Aorta (tissue), 5 donors: ENCODE measurements at places on chromosomes 5 and 9. TPM values are rescaled to one million over a fixed set of nuclear protein-coding genes. Genes with fewer than 3 reads are reported as not detected.
A peak's percentile ranks its signal among the peaks of the same experiment; 100 is the strongest.

- no peak for DNase-seq
Observed at GRCh38 chr9:137063311-137064026, 6.9 kb downstream of the SAPCD2 start.

GRCh38 chr9:14433351-14434157 is 119.6 kb upstream of the NFIB start:
- DNase-seq: no peak

- no peak for DNase-seq
Observed at GRCh38 chr9:92709240-92709639, 39.3 kb upstream of the IPPK start.

DNA sequence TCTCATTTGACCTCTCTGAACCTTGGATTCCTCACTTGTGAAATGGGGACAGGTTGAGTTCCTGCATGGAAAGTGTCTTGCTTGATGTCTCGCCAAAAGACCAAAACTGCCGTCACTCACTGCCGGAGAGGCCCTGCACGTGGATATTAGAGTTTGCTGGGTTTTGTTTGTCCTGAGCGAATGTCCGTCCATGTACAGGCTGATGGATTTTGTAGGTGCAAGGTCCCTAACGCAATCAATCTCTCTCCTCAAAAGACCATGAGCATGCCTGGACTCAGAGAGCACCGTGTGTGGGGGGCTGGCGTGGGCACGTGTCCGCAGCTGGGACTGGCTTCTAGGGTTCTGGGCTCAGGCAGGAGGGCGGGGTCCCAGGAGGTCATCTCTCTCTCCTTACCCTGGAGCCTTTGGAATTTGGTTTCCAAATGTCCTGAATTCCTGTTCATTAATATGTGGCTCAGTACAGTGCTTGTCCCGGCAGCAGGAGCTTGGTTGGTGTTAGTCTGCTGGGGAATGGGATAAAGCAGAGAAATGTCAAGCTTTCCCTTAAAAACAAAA is 146.0 kb upstream of the IER5L start:
- DNase-seq: no peak

DNA sequence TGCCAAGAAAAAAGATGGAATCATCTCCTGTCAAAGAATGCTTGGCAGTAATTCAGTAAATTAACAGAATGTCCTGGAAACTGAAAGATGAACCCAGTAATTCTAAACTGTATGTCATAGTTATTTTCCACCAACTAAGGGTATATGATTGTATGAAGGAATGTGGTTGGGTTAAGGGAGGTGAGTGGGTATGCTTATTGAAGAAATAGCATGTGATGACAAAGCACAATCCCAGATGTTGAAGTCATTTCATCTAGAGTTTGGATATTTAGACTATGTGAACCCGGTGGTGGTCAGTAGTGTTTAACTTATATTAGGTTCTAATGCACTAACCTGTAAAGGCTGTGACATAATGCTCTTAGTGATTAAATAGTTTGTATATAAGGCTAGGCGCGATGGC is 87.3 kb downstream of the CDKN2A start:
- no peak for DNase-seq

GRCh38 chr5:125117566-125117965 is 371.1 kb upstream of the ZNF608 start:
- DNase-seq: no peak

GRCh38 chr5:148708854-148709253 is 54.5 kb upstream of the HTR4 start:
- DNase-seq: no peak

DNA sequence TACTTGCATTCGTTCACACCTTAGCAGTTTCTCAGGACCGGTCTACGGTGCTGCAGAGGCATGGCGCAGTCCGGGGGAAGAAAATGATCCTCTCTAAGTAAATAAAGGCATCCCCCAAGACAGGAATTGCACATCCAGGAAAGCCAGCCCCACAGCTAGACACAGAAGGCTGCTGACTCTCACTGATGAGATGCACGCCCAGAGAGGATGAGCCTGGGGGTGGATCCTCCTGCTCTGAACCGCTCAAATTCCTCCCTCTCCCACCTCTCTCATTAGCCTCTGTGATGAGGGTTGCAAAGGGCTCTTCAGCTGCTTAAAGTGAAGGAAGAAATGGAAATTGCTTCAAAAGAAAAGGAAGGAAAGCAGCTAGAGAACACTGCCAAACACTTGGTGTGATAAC is 132.4 kb downstream of the TTLL11 start:
- DNase-seq: no peak

GRCh38 chr5:56305001-56305950 is 72.1 kb upstream of the ANKRD55 start:
- DNase-seq: no peak

GRCh38 chr9:134685784-134686183 is 44.2 kb downstream of the COL5A1 start:
- no peak for DNase-seq

DNA sequence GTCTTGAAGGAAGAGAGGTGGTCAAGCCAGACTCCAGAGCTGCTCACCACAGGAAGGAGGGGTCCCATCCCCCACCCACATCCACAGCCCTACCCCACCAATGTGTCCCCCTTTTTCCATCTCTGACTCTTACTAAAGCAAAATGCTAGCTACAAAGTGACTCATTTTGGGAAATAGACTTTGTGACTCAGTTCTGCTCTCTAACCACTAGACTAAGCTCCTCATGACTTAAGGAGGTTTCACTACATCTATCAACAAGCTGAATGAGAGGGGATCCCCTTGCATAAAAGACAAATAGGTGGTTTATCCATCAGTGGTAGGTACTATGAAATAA is 35.1 kb upstream of the ADRB2 start:
- no peak for DNase-seq

DNA sequence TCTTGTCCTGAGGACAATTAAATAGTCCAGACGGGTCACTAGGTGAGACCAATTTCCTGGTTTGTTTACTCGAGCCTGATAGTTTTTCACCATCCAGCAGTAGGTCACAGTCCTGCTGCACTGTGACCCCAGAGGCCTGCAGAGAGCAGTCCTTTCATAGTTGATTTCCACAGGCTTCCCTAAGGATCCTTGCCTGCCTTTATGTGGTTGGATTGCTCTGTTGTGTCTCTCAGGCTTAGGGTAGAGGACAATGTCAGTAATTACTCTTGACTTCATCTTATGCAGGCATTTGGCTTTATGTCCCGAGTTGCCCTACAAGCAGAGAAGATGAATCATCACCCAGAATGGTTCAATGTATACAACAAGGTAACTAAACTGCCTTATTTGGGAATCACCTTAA is 9.0 kb upstream of the CATSPER3 start:
- DNase-seq: no peak

GRCh38 chr5:65078331-65078730 is 309.6 kb downstream of the CWC27 start:
- no peak for DNase-seq

DNA sequence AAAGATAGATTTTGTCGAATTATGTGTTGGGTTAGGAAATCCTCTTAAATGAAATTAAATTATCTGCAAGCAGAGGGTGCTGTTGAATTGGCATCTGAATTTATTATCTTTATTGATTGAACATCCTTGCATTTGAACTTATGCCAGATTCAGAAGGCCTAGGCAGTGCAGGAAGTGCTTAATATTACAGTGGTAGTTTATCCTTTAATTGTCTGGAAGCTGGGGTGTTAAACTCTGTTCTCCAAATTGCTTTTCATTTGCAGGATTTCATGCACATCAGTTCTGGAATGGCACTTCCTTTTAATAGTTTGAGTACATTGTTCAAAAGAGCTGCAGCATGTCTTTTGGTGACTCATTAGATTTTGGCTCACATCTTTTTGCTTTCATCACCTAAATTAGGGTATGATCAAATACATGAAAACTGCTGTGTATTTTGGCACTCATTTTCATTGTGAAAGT is 186.3 kb downstream of the KDM4C start:
- no peak for DNase-seq

DNA sequence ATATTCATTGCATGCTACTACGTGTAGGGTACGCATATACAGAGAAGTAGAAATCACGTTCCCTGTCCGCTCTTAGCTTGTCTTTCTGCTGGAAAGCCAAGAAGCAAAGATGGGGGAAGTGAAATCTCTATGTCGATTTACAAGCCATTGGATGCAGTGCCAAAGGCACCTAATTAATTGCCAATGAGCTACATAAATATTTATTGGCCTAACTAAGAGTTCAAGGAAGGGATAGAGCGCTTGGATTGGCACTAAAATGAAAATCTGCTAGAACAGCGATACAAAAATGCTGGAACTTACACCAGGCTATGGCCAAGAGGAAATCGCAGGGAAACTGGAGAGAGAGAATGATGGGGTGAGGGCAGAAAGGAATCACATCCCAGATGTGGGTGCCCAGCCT is 10.8 kb downstream of the SMIM23 start:
- DNase-seq: no peak

DNA sequence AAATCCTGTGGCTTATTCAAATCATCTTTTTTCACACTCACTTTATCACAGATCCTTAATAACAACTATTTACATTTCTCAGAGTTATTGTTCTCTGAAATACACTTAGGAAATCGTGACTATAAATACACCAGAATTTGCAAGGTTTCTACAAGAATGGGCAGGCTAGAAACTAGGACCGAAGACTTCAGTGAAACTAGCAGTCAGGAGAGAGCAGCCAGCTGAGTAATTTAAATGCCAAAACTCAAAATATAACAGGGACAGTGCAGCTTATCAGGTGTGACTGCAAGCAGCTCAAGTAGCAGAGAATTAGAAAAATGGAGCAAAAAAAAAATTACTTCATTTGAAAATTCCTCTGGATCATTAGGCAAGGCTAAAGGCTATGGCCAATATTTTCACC is 719.3 kb upstream of the ZNF608 start:
- DNase-seq: no peak

DNA sequence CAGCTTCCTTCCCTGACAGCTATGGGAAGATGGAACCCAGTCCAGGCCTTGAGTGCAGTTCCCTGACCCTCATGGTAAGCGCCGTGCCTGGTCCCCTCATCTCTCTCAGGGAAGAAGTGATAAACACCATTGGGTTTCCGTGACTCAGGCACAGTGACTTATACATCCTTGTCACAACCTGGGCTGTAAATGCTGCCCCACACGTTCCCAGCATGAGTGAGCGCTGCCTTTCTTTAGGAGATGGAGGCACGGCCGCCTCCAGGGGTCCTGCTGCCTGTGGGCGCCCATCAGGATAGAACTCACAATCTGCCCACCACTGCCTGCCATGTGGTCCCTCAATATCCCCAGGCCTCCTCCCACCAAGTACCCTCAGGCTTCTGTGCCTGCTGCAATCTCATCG is 8.3 kb upstream of the NKD2 start:
- no peak for DNase-seq

GRCh38 chr9:127506117-127506813 is 55.0 kb downstream of the LRSAM1 start:
- no peak for DNase-seq

GRCh38 chr9:111034170-111034897 is 3.9 kb downstream of the LPAR1 start:
- DNase-seq: no peak

- no peak for DNase-seq
Observed at GRCh38 chr9:126531035-126531571, 82.6 kb upstream of the LMX1B start.

GRCh38 chr5:98341038-98342032 is 432.1 kb upstream of the RGMB start:
- no peak for DNase-seq

- DNase-seq: no peak
Observed at GRCh38 chr5:72503888-72504491, 3.2 kb downstream of the ZNF366 start.

DNA sequence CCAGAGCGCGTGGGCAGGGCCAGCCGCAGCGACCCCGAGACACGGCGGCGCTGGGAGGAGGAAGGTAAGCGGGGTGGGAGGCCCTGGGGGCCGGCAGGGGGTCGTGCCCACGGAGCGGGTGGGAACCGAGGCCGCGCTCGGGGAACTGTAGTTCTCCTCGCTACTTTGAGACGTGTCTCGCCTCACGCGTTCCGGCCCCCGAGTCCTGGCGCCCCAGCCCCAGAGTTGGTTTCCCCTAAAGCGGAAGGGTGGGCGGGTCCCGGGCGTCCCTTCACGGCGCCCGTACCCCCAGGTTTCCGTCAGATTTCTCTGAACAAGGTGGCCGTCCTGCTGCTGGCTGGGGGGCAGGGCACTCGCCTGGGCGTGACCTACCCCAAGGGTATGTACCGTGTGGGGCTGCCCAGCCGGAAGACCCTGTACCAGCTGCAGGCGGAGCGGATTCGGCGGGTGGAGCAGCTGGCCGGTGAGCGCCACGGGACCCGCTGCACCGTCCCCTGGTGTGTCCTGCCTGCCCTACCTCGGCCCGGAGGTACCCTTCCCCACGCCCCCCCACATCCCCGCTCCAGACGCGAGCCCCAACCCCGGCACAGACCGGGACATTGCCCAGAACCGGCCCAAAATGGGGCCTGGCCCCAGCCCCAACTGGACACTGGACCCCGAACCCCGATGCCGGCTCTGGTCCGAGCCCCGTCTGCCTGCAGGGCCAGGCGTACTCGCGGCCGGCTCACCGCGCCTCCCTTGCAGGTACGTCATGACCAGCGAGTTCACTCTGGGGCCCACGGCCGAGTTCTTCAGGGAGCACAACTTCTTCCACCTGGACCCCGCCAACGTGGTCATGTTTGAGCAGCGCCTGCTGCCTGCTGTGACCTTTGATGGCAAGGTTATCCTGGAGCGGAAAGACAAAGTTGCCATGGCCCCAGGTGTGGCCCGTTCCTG is 709 bp downstream of the UAP1L1 start:
- DNase-seq: peak; percentile 69

ARL14EPL gene
- total RNA-seq: not detected

HACD4 gene
- total RNA-seq: 6.8 TPM

TMC1 gene
- 2.9 TPM for total RNA-seq

C9orf153 gene
- 1.4 TPM for total RNA-seq

FOXI1 gene
- not detected for total RNA-seq

IRX4 gene
- total RNA-seq: not detected

PRRT1B gene
- total RNA-seq: not detected

CCL27 gene
- total RNA-seq: not detected

GNA14 gene
- 7.2 TPM for total RNA-seq

TAF1L gene
- 0.06 TPM for total RNA-seq

ANKRD18B gene
- not detected for total RNA-seq

TAF11L10 gene
- not detected for total RNA-seq

SPOCK1 gene
- total RNA-seq: 48.5 TPM

RASGEF1C gene
- 0.66 TPM for total RNA-seq

NUTM2G gene
- total RNA-seq: not detected

SLC45A2 gene
- total RNA-seq: 0.54 TPM

SPIN1 gene
- 79.9 TPM for total RNA-seq

PCDHA4 gene
- total RNA-seq: 0.90 TPM

FAM78A gene
- total RNA-seq: 6.3 TPM

CHMP5 gene
- 53.1 TPM for total RNA-seq
